HS-5 (cell line): ENCODE measurements at places on chromosomes 11 and 22.

DNA sequence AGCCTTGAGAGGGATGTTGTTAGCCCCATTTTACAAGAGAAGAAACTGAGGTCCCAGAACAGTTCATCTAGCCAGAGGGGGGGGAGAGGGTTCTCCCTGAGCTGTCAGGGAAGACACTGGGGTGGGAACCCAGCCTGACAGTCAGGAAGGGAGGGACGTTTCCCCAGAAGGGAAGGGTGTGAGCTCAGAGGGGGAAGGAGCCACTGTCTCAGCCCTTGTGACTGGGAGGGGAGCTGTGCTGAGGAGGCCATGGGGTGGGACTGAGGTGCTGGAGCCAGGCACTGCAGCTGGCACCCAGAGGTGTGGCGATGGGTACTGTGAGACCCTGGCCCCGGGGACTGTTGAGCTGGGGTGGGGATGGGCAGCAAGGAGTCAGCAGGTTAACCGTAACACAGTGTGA is 35.7 kb downstream of the DAGLA start:
- no peak for DNase-seq

GRCh38 chr22:45775569-45776312 is 104.1 kb downstream of the ATXN10 start:
- DNase-seq = no peak

- no peak for DNase-seq
These were observed 121.3 kb upstream of the CADM1 start for GRCh38 chr11:115625502-115625901.

- DNase-seq = no peak
These were observed 470.0 kb downstream of the BUD13 start for GRCh38 chr11:116302756-116303155.

DNA sequence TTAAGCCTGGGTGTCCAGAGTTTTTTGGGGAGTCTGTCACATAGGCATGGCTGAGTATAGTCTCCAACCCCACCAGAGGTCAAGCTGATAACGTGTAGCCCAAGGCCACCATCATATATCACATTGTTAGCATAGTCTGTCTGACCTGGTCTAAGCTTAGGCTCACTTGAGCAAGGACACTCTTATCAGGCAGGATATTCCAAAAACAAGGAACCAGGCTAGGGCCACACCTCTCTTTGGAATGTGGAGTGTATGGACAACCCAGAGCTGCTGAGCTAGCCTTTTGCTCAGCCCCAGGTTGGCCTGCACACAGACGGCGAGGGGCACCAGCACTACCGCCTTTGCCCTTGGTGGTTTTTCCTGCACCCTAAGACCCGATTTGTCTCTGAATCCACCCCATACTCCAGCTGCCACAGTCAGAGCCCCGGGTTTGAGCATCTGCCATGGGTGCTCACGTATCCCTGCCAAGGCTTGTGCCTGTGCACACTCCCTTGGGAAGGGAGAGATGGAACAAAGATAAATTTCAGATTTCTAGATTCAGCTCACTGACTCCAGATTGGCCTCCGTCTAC is 7.2 kb downstream of the SNAP29 start:
- DNase-seq = no peak

DNA sequence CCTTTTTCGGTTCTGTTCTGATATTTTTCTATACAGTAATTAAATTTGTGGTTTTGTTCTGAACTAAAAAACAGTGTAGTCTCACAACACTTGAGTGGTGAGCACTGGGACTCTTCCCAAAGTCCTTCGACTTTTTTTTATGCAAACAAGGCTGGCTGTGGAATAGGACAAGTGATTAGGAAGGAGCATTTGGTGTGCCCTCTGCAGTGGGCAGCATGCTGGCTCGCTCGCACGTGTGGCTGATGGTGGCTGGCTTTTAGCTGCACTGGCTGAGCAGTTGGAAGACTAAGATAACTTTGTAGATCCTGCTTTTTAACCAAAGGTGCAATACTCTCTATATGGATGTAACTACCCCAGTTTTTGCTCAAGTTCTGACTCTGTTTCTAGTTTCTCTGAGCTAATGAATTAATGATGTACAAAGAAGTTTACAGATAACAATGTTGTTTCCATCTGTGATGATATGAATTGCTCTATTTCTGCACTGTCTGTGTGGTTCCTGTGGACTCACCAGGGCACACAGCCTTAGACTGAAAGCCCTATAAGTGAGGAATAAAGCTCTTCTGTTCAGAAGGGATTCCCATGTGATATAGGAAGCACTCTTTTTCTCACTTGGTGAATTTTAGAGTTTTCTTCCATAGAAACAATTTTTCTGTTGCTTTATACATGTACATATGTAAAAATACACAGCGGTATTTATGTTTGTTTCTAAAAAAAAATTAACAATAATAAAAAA is 143.1 kb upstream of the RASSF10 start:
- no peak for DNase-seq

GRCh38 chr11:67581469-67581868 is 2.1 kb upstream of the GSTP1 start:
- no peak for DNase-seq

DNA sequence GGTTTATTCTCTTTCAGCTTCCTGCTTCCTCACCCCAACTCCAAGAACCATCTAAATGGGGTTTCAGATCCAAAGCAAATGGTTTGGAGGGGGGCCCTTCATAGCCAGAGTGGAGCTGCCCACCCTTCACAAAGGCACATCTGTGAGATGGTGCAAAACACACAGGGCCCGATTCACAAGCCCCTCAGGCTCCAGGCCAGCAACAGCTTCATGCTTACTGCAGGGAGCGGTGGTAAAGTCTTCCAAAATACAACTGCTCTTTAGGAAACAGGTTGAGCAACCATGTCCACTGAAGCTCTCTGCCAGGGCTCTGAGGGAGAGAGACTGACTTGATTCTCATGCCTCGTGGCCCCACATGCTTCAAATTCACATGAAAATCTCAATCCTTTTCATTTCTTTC is 213.0 kb upstream of the NARS2 start:
- DNase-seq = no peak

DNA sequence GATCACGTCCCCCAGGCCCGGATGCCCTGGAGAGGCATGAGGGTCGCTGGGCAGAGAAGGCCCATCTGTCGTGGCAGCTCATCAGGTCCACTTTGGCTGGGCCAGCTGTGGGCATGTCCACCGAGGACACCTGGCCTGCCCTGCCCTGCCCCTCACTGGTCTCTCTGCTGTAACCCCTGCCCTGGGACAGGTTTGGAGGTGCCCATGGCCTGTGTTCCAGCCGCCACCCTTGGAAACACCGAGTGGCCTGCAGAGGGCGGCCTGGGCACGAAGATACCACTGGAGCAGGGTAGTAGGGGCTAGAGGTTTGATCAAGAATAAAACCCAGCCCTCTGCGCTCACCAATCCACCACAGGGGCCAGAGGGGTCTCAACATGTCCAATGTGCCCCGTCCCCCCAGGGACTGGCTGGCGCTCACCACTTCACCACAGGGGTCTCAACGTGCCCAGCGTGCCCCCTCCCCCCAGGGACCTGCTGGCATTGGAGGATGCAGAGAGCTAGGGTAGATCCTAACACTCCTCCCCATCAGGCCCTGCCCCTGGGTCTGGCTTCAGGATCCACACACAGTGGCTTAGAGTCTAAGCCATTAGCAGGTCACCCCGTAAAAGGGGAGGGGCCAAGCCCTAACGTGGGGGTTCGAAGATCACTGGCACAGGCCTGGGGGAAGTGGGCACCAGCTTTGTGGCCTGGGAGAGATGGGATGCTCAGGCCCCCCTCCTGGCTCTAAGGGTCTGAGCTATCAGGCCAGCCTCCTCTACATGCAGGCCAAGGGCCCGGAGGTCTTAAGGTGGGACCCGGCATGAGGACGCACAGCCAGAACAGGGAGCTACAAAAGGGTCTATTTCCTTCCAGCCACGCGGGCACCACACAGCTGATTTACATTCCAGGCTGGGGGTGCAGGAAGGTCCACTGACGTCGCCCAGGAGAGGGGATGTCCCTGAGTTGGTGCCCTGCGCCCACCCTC is 1.3 kb upstream of the HDAC10 start:
- no peak for DNase-seq

GRCh38 chr11:116730241-116730561 is 42.6 kb downstream of the BUD13 start:
- no peak for DNase-seq

GRCh38 chr11:77170107-77170506 is 42.1 kb downstream of the MYO7A start:
- DNase-seq = no peak

DNA sequence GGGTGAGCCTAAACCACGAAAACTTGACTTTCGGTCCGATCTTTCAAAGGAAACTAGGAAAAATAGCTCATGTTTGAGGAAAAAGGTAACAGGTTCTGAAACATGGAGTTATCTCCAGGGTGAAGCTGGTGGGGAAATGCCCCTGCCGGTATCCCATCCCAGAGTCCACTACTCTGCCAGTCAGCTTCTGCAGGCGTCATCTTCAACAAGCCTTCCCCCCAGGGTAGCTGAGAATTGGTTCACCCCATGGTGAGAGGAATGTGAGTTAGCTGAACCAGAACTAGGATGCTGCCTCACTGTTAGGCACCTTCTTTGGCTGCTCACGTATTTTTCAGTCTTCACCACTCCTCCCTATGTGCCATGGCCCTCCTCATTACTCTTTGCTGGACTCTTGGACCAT is 1.1 kb downstream of the GVQW3 start:
- DNase-seq = no peak

GRCh38 chr11:122375687-122376399 is 259.8 kb upstream of the BLID start:
- DNase-seq = peak; percentile 28

DNA sequence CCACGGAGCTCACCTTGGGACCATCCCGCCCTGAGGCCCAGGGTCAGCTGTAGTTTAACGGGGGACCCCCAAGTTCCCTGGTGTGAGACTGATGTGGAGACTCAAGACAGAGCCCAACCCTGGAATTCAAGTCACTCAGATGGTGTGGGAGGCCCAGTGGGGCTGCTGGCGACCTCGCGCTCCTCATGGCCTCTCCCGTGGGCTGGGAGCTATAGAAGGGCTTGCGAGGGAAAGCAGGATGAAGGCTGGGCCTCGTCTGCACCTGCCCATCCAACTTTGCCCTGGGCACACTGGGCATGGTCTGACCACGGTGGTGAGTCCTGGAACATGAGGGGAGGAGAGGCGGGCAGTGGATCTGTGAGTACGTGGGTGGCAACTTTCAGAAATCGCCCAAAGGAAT is 13.6 kb upstream of the TTLL12 start:
- DNase-seq = no peak

GRCh38 chr11:109247071-109247470 is 174.9 kb upstream of the C11orf87 start:
- DNase-seq = peak; percentile 64
